ENCODE measurements at places on chromosomes 6 and 20. TPM values are rescaled to one million over a fixed set of nuclear protein-coding genes. Genes with fewer than 3 reads are reported as not detected.

- no peak for DNase-seq
Measured at GRCh38 chr20:42565235-42565995, 624.3 kb downstream of the PTPRT start.

DNA sequence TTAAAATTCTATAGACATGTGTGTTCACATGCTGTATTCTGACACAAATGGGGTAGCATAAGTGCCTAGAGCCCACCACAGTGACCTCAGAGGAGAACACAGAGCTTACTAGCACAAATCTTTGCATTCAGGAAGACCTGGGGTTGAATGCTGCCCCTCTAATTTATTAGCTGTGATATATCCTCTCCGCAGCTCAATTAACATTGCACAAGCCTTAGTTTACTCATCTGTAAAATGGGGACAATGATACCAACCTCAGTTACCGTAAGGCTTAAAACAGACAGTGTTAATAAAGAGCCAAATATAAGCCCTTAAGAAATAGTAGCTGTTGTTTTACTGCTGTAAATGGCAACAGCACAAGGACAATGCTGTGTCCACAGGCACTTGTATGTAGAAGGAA lies 36.2 kb upstream of the IL17A start:
- no peak for DNase-seq

DNA sequence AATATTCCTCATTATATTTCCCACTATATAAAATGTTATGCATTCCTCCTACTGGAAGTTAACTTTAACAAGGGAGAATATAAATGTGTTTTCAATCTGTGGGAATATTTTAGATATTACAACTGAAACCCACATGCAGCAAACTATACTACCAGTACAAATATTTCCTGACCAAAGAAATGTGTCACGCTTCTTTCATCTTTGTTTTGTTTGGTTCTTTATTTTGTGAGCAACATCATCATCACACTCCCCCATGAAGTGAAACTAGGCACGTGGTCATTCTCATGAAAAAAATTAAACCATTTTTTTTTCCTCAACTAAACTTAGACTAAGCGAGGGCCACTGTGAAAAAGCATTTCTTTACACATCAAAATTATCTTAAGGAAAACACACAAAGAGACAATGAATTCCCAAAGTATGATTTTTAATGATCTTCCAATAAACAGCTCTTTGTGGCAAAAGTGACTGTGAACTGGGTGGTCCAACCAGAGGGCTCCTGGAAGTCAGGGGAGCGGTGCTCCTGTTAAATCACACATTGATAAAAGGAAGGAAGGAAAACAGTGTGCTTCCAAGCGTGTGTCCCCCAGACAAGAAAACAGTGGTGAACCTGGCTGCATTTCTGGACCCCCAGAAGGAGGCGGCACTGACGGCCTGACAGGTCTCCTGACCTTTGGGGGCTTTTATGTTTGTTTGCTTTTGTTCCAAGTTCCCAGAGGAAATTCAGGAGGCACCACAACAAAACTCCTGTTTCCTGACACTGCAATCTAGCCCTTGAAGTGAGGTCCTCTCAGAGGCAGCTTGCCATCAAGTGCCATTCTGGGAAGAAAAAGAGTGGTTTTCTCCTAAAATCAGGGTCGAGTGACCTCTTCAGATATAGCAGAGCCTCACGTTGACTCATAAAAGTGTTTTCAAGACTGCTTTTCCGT lies 166.8 kb upstream of the FOXQ1 start:
- DNase-seq: peak; percentile 32

GRCh38 chr6:31734821-31735406 lies 1.4 kb downstream of the CLIC1 start:
- DNase-seq: peak; percentile 55

- DNase-seq: no peak
Measured at GRCh38 chr20:17904027-17904426, 64.6 kb downstream of the SNX5 start.

DNA sequence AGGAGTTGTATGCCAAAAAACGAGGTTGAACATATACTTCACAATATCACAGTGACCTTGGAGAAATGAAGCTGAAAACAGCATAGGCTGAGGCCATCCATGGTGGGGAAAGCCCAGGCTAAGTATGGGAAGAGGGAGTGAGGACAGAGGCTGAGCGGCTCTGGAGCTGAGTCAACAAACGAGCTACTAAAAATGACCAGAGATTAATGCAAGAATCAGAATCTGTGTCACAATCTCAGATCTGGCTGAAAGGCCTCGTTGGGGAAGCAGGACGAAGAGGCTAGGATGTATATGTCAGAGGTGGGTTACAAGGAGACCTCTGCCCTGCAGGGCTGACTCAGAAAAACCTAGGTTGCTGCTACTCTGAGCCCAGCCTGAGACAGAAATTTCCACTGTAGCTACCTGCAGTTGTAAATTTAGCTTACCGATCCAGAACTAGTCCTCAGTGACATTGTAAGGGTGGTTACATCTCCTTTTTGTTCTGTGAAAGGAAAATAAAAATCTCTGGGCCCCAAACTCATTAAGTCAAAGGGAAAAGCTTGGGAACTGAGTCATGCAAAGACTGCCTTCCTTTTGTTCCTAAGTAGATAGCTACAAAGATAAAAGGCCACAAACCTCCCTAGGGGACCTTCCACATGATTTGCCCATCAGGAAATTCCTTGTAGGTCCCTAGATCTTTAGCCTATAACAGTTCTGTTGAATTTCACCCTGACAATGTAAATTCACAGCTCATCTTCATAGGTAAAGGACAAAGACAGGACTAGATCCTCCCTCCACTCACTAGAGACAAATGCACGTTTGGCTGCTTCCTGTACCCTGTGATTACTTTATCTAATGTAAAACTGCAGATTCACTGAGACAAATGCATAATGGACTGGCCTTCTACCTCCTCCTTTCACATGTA lies 8.5 kb upstream of the TUBB2A start:
- DNase-seq: peak; percentile 80

DNA sequence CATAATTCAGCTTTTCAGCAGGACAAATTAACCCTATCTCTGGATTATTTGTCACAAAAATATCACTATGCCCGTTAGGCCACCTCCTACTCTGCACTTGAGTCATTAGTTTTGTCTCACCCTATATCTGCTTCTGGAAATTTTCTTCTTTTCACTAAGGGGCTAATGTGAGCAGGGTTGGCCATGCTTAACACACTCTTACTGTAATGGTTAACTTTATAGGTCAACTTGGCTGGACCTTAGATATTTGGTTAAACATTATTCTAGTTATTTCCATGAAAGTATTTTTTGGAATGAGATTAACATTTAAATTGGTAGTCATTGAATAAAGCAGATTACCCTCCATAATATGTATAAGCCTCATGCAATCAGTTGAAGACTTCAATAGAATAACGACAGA lies 394.6 kb upstream of the PTCHD4 start:
- no peak for DNase-seq

- no peak for DNase-seq
Measured at GRCh38 chr6:161792851-161793493, 519.1 kb upstream of the AGPAT4 start.

- no peak for DNase-seq
Measured at GRCh38 chr6:40282986-40283385, 304.2 kb downstream of the LRFN2 start.

GRCh38 chr6:27375613-27376079 lies 12.9 kb upstream of the ZNF391 start:
- no peak for DNase-seq

GRCh38 chr20:1937316-1937976 lies 42.2 kb downstream of the SIRPA start:
- no peak for DNase-seq

GRCh38 chr20:44962483-44962882 lies 2.3 kb upstream of the TOMM34 start:
- DNase-seq: no peak

CCN5 gene
- total RNA-seq: not detected

HLA-DPB1 gene
- 2.7 TPM for total RNA-seq

DEF6 gene
- total RNA-seq: 3.3 TPM

All from astrocyte (in vitro differentiated cells and primary cell).